Trophoblast cell (in vitro differentiated cells and primary cell): ENCODE measurements at places on chromosomes 7 and 10.

DNA sequence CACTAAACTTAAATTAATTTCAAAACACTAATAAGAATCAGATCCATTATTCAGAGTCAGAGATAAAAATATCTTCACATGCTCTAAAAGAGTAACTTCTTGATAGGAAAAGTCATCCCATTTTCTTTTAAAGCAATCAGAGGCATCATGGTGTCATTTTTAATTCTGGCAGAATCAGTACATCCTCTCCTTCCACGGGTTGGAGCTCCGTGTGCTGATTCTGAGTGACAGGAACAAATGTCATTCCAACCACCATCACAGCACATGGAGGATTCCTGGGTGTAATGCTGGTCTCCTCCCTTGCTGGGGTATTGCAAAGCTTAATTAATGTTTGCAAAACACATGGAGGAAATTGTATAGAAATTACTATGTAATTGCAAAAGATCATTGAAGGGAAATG is 114.5 kb upstream of the IMMP2L start:
- no peak for DNase-seq

DNA sequence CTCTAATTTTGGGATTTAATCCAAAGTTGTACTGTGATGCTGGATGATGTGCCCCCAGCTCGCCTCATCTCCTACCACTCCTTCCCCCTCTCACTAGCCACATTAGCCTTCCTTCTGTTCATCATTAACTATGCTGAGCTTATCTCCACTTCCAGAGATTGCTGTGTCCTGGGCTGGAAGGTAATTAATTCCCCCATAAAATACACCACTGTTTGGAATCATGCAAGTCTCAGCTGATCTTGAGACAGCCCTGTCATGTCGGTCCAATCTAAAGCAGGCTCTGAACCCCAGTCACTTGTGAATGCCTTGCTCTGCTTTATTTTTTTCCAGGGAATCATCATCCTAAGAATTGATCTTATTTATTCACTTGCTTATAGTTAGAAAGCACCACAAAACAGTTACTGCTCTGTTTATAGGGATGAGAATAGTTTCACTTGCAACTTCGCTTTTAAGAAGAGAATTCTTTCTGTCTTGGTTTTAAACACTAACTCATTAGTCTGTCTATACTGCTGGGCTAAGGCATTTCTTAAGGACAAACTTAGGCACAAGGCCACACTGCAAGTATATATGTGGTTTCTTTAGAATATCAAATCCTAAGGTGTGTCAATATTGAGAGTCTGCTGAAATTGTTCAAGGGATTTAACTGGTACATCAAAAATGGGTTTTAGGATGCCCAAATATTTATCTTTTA is 341.1 kb upstream of the SEMA3A start:
- DNase-seq, result no peak

DNA sequence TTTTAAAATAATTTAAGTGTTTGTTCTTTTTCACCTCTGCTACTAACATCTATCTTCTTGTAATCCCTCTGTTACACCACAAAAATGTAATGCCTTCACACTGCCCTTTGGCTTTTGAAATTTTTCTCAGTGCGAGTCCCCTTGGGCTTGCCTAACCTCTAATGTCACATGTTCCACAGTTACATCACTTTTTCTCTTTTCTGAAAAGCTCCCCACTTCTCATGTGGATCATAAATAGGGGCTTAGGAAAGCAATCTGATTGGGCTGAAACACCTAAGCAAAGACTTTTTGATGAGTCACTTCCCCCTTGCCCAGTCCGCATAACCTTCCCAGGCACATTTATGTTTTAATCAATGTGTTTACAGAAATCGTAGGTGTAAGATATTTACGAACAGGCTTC is 288.2 kb downstream of the IPMK start:
- DNase-seq, result no peak

DNA sequence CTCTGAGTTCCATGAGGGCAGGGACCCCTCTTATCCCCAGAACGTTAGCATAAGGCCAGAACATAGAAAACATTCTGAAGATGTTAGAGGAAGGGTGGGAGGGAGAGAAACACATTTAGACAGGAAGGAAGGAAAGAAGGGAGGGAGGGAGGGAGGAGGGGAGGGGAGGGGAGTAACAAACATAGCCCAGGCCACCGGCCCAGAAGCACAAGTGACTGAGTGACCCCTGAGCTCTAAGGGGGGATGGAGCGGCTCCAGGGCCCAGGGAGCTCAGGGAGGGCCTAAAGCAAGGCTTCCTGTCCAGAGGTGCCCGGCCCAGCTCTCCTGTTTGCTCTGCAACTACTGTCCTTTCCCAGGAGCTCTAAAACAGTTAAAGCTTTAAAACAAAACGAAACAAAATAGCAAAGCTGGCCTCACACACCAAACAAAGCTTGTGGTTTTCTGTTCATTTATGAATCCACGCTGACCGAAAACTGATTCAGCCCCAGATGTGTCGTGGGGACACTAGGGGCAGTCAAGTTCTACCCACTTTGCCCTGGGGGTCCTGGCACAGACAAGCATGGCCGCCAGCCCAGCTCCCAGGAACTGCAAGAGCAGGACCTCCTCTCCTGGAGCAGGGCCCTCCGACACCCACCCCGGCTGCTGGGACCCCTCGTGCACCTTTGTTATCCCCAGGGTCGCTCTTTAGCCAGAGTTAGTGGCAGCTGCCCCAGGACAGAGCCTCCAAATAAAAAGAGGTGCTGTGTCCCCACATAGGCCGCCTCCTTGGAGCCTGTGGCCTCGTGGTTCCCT is 496.2 kb upstream of the FOXK1 start:
- no peak for DNase-seq

DNA sequence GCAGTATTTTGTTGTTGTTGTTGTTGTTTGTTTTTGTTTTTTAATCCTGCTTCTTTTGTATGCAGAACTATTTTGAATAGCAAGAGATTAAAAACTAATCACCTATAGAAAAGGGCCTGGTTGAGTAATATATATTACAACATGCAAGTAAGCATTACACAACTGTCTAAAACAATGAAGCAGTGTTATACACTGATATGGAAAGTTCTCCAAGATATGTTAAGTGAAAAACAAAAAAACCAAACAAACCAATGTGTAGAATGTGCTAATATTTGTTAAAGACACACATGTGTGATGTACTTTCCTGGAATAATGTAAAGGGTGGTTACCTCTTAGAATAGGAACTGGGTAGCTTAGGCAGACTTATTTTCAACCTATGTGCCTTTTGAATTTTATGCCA is 117.4 kb downstream of the ZNF365 start:
- DNase-seq, result no peak

DNA sequence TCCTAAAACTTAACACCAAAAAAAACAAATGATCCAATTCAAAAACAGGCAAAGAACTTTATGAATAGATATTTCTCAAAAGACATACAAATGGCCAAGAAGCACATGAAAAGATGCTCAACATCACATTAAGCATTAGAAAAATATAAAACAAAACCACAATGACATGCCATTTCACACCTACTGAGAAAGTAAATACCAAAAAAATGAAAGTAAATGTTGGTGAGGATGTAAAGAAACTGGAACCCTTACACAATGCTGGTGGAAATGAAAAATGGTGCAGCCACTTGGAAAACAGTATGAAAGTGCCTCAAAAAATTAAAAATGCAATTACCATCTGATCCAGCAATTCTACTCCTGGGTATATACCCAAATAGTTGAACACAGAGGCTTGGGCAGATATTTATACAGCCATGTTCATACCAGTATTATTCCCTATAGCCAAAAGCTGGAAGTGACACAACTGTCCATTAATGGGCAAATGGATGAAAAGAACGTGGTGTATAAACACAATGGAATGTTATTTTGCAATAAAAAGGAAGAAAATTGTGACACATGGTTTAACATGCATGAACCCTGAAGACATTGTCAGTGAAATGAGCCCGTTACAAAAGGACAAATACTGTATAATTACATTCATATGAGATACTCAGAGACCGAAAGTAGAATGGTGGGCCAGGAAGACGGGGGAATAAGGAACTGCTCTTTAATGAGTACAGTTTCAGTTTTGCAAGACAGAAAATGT is 89.0 kb downstream of the JMJD1C start:
- DNase-seq, result peak; percentile 89

- no peak for DNase-seq
Measured at GRCh38 chr7:155834486-155835048, 22.3 kb upstream of the SHH start.

- no peak for DNase-seq
Measured at GRCh38 chr10:118253397-118253796, 88.7 kb downstream of the FAM204A start.

DNA sequence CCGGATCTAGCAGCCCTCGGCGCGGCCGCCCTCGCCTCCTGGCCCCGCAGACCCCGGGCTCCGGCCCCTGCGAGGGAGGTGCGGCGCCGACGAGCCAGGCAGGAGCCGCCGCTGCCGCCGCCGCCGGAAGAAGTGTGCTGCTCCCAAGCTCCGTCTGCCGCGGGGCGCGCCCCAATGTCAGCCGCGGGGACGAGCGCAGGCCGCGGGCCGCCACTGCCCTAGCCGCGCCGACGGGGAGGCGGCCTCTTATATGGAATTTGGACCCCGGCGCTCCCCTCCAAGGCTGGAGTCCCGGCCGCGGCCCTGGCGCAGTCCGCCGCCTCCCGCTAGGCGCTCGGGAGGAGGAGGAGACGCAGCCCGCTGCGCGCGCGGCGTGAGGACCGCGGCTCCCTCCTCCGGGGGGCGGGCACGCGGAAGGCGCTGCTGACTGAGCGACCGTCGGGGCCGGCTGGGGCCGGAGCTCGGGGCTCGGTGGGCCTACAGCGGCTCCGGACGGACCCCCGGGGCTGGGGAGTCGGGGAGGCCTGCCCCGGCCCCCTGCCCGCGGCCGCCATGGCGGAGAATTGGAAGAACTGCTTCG is at the start of gene TRIM8:
Gene TRIM8, plus strand, starts transcription at position 414 of the 580 bp plus-strand sequence. Its CDS starts 139 bp downstream, at position 553.
- DNase-seq, result peak; percentile 45

GRCh38 chr10:34959786-34960185 is 130.4 kb downstream of the CUL2 start:
- no peak for DNase-seq

GRCh38 chr10:116669080-116669479 is 48.3 kb downstream of the PNLIPRP2 start:
- DNase-seq, result no peak

DNA sequence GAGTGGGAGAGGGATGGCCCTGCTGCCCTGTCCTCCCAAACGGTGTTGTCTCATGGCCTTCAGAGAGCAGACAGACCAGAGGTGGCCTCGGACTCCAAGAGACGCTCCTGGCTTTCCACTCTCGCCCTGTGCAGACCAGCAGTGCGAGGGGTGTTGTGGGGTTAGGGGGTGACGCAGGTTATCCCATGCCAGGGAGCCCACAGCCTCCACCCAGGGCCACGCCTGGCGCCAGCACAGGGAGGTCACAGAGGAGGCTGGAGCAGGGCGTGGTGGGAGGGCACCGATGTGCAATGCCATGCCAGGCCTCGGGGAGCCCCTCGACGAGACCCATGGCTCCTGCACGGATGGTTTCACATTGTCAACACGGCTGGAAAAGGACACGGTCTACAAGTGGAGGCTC is 52.1 kb downstream of the INPP5A start:
- no peak for DNase-seq

DNA sequence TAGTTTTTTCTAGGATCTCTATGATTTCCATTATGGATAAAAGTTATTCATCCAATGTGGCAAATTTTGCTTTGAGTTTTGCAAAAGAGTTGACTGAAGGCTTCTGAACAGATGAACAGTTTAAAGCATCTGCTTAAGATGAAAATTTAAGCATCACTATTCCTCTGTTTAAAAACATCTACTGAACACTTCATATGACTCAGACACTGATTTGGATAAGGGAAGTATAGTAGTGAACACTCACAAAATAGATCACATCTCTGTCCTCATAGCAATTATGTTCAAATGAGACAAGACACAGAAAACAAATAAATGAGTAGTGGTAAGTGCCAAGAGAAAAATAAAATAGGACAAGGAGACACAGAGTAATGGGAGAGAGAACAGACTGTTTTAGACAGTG is 157.3 kb downstream of the MBL2 start:
- DNase-seq, result no peak

DNA sequence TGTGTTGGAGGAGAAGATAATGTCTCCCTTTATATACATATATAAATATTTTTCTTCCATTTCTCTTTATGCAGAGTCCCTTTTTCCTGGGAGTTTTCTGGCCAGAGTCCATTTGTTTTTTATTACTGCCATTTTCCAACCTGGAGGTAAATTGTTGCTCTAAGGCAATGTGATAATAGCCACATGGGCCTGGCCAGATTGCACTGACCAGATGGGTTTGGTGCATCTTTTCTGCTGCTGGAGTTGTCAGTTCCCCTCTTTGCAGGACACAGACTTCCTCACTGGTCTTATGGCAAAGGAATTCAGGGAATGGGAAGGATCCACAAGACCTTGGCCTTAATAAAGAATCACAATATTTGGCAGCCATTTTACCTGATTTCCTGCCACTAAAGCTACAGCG is 254.9 kb downstream of the SORCS3 start:
- no peak for DNase-seq

- DNase-seq, result no peak
Measured at GRCh38 chr7:52758356-52758755, 277.1 kb upstream of the POM121L12 start.

DNA sequence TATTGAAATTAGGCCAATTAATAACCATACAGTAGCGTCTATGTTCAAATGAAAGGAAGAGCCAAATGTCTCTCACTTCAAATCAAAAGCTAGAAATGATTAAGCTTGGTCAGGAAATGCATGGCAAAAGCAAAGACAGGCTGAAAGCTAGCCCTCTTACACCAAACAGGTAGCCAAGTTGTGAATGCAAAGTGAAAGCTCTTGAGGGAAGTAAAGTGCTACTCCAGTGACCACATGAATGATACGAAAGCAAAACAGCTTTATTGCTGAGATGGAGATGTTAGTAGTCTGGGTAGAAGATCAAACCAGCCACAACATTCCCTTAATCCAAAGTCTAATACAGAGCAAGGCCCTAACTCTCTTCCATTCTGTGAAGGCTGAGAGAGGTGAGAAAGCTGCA is 123.8 kb downstream of the TEX36 start:
- DNase-seq, result no peak

GRCh38 chr10:3471472-3471871 is 298.9 kb upstream of the PITRM1 start:
- no peak for DNase-seq

GRCh38 chr10:36019749-36020148 is 377.7 kb upstream of the FZD8 start:
- peak; percentile 52 for DNase-seq

- no peak for DNase-seq
Measured at GRCh38 chr10:130459011-130459410, 322.8 kb downstream of the GLRX3 start.

GRCh38 chr10:133224756-133225372 is 5.2 kb upstream of the UTF1 start:
- DNase-seq, result no peak

DNA sequence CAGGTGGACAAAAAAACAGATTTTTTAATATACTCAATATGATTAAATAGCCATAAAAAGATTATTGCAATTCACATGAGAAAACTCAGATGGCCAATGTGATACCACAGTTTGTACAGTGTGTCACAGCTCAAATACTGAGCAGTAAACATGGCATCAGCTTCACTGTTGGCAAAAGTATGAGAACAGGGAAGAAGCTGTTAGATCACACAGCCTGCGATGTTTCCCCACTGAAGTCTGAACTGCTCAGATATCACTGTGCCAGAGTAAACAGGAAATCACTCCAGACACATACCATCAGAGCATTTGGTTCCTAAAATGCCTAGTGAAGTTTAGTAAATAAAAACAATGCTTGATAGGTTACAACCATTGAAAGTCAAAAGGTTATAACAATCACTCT is 347.8 kb downstream of the ETV1 start:
- DNase-seq, result no peak

GRCh38 chr10:30775779-30776591 is 146.4 kb upstream of the LYZL2 start:
- DNase-seq, result peak; percentile 70

GRCh38 chr7:159143780-159144757 is 598 bp downstream of the VIPR2 start:
- DNase-seq, result no peak

GRCh38 chr7:135414850-135415439 is 95.0 kb downstream of the CNOT4 start:
- DNase-seq, result peak; percentile 50
